ENCODE measurements at places on chromosomes 2 and 18.

GRCh38 chr18:12309683-12310198, 1.7 kb downstream of the TUBB6 start:
- DNase-seq = no peak

GRCh38 chr18:26818461-26818860, 47.0 kb downstream of the AQP4 start:
- no peak for DNase-seq

DNA sequence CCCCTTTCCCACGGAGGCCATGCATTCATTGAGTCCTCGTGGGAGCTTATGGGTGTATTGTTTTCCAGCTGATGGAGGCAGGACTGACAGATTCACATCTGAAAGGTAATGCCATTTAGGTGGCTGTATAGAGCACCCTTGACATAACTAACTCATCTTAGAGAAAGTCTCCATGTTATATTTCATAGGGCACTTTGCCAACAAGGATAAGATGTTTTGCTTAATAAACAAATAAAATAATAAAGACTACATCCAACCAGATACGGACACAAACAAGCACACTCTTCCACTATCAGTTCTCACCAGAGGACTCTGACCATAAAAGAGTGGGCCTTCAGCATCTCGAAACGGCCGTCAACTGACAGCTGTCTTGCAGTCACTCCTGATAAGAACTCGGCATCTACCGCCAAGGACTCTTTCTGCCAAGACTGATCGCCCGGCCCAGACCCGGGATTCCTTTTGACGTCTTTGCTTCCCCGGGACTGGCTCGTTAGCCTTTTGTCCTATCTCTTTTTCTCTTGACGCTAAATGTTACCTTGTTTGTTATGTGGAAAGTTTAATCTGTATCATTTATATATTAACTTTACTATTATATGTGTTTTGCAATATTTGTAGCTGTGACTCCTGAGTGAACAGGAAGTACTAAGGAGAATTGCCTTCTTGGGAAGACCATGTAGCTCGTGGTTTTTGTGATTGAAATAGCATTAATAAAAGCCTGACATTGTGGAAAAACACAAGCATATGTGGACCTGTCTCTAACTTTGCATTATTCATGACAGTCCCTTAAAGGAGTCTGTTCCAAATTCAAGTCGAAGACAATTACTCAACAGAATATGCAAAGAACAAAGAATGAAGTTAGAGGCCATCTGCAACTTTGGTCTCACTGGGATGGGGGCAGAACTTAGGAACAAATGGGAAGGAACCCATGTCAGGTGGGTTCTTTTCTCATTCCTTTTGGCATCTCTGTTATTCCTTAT, 195.1 kb downstream of the LPIN1 start:
- DNase-seq = no peak

- DNase-seq = no peak
These were observed 405.7 kb downstream of the FBXO15 start for GRCh38 chr18:73741946-73742345.

GRCh38 chr18:6659963-6660725, 69.4 kb upstream of the ARHGAP28 start:
- DNase-seq = no peak

GRCh38 chr2:177264693-177265587, at the start of gene NFE2L2:
Gene NFE2L2 (minus strand): TSS chr2:177264727. CDS start chr2:177264576, 151 bp downstream.
- peak; percentile 98 for DNase-seq

DNA sequence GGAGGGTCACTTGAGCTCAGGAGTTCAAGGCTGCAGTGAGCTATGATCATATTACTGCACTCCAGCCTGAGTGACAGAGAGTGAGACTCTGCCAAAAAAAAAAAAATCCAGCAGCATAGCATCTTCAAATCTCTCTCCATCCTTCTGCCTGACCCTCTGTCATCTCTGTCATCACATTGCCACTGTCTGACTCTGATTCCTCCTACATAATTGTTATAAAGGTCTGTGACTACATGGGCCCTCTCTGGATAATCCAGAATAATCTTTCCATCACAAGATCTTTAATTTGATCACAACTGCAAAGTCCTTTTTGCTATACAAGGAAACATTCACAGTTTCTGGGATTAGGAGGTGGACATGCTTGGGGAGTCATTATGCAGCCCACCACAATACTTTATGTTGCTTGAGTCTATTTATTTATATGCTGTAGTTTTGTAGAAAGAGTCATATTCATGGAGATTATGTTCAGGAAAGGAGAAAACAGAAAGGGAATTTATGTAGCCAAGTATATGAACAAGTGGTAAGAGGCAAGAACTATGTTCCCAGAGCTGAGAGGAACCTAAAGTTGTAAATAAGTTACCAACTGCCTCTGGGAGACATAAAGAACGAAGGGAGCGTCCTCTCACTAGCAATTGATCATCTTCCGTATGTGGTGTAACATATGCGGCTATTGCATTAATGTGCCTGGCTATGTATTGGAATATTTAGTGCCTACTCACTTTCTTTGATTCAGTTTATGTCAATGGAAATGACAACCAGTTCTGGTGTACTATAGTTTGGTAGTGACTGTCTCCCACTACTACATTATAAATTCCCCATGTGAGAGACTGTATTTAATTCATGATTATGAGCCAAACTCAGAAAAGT, 21.5 kb downstream of the RND3 start:
- no peak for DNase-seq

DNA sequence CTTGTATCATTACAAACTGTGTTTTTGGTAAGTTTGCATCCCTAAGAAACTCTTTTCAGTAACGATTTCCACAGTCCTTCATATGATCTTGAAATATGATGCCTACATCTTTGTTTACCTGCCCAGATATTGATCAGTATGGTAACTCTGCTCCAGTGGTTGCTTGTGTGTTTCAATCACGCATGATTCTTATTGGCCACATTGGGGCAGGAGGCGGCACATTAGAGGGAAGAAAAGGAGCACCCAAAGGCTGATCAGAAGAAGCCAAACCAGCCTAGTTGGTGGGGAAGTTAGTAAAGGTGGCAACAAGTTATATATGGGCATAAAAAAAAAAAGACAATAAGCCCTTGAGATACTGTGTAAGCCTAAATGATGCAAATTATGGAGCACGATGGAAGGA, 158.9 kb downstream of the RHBDD1 start:
- DNase-seq = no peak

GRCh38 chr2:84849271-84849952, 31.5 kb downstream of the TRABD2A start:
- peak; percentile 78 for DNase-seq

DNA sequence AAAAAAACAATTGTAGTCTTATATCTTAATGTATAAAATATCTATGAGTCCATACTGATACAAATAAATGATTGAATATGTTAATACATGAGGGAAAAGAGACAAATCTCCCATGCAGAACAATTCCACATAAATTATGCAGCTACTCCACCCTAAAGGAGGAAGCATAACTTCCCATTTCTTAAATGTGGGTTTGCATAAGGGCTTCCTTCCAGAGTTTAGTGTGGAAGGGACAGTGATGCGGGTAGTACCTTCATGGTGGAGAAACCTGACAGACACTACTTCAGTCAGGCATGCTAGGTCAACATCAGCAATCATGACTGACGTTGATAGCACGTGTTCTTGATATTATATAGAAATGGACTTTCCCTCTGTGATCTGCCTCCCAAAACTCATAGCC, 146.9 kb upstream of the STON1 start:
- DNase-seq = no peak

DNA sequence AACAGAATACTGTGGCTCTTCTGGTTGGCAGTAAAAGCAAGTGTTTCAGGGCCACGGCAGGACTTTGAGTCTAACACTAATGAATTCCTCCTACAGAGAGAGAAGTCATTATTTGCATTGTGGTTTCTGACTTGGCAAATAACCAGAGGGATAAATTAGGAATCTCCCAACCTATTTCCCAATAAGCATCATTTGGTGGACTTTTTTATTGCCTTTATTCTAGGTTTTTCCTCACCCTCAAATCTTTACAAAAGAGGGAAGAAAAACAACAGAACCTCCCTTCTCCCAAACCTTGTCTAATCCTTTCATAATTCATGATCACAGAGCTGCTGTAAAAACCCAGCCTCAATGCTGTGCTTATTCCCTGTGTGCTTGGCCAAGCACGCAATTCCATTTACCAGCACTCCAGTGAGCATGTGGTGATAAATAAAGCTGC, 179.7 kb downstream of the AGPS start:
- DNase-seq = no peak

DNA sequence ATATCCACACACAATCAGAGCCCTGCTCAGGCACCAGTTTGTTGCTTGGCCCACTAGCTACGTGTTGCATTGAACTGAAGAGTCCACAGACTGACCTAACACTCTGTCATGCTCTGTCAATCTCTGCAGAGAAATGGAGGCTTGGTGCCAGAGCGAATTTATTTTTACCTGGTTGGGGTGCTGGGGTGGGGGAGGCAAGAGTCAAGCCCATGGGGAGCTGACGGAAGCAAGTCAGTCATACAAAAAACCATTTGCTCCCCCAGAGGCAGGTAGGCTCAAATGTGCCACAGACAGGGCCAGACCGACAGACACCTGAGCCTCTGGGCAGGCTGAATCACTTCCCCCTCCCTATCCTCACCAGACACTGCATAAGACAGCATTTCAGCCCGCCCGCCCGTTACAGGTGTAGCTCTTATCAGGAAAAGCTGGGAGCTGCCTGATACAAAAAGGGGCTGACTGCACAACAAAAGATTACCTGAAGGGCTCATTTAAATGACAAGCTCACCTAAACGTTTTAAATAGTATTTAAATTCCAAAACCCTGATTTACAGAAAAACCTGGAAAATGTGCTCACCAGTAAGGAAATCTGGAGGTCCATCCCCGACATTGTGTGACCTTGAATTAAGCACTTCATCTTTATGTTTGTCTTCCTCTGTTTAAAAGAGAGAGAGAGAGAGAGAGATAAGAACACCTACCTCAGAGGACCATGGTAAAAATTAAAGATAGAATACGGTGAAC, 2.1 kb upstream of the PCBP1 start:
- DNase-seq = peak; percentile 83

DNA sequence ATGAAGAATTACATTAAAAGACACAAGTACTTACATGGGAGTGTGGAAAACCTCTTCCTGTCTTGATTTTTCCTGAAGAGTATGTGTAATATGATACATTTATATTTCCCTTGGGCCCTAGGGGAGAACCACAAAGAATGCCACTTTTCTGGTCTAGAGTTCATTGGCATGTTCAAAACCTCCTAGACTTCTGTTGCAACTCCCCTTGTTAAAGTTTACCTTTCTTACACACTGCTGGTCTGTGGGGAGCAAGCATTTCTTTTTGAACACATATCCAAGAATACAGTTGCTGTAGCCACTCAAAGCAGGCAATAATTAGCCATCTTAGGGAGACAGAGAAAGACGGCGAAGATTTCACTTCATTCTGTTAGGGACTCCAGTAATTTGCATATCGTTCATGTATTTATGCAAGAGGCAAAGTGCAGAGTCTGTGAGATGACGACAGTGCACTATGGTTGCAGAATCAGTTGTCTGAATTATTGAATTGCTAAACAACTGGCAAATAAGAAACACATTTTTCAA, 103.5 kb downstream of the NOL4 start:
- DNase-seq = no peak

DNA sequence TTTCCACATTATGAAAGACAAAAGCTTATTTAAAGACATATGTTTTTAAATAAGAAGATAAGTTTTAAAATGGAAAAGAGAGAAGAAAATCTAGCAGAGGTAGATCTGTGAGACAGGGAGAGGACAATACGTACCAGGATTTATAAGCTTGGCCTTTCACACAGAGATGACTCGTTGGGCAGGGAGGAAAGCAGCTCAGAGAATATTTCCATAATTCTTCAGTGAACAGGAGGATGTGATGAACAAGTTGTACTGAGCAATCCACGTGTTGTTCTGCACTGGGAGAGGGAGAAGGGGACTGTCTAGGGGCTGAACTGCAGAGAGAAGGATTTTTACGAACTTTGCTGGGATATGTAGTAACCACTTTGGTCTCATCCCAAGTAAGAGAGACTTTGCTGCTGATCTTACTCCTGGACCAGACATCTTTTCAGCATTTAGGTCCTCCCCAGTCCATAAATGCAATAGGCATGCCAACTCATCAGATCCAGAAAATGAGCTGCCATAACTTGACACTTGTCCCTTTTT, 162.5 kb upstream of the SETBP1 start:
- no peak for DNase-seq

- DNase-seq = no peak
These were observed 261.7 kb upstream of the MAP2 start for GRCh38 chr2:209162129-209162528.

- no peak for DNase-seq
These were observed 25.2 kb downstream of the AAK1 start for GRCh38 chr2:69618362-69618761.

DNA sequence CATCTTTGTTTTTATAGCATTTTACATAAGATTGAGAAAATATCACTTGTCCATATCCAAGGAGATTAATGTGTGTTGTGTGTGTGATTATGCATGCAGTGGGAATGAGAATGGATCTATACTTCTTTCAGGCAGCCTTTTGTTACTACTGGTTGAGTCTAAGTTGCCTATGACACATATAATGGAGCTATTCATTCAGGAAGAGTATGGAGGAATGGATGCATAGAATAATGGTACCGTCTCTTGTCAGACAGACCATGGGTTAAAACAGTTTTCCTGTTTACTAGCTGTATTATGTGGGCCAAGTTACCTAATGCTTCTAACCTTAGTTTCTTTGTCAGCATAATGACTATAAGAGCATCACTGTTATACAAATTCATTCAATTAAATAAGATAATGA, 155.4 kb upstream of the KYNU start:
- no peak for DNase-seq

- DNase-seq = no peak
These were observed 1.6 kb downstream of the EHD3 start for GRCh38 chr2:31235504-31235902.

GRCh38 chr2:20122864-20123263, 71.4 kb upstream of the LAPTM4A start:
- no peak for DNase-seq

DNA sequence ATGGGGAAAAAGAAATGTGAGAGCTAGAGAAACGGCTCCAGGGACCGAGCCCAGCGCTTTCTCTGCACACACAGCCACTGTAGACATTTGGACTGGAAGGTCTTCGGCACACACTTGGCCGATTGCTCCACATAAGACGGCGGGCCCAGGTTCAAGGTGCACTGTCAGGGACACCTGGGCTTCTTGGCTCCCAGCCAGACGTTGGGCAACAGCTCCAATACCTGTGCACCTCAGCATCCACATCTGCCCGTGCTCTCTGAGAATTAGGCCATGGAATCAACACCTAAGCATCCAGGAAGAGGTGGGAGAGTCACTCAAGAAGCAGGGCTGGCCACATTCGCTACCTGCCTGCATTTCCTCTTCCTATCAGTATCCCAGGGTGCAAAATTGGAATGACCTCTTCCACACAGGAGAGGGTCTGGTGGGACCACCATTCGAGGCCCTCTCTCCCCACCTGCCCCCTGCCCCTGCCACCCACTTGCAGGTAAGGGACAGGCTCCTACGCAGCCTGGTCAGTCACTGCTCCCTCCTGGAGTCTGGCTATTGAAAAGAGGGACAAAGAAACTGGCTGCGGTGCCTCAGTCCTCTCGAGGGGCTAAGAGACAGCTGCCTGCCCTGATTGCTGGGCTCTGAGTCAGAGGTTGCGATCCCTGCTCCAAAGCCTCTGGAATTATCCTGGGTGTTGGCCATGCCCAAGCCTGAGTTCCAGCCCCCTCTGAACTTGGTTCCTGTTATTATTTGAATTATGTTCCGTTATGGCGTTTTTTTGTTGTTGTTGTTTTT, 40.1 kb upstream of the TAF1B start:
- no peak for DNase-seq

All from activated CD4-positive, alpha-beta T cell treated with anti-CD3 and anti-CD28 coated beads, Interleukin-2, amount 10 ng/mL, durations not matched to agents 24 days and 14 days (primary cell).